B cell (primary cell): ENCODE measurements at places on chromosomes 5 and 9. TPM values are rescaled to one million over a fixed set of nuclear protein-coding genes. Genes with fewer than 3 reads are reported as not detected.
A peak's percentile ranks its signal among the peaks of the same experiment; 100 is the strongest.

Gene CXCL14
- not detected in 2 replicates for total RNA-seq

Gene SMIM33
- total RNA-seq, result not detected in 2 replicates

Gene CLIC3
- 1.1 TPM in 2 replicates for total RNA-seq

Gene MRPS27
- total RNA-seq, result 52.8 and 58.3 TPM in 2 replicates

Gene PCDHB3
- not detected in 2 replicates for total RNA-seq

Gene DMRTA1
- not detected in 2 replicates for total RNA-seq

Gene IQGAP2
- 12.3 and 15.0 TPM in 2 replicates for total RNA-seq

DNA sequence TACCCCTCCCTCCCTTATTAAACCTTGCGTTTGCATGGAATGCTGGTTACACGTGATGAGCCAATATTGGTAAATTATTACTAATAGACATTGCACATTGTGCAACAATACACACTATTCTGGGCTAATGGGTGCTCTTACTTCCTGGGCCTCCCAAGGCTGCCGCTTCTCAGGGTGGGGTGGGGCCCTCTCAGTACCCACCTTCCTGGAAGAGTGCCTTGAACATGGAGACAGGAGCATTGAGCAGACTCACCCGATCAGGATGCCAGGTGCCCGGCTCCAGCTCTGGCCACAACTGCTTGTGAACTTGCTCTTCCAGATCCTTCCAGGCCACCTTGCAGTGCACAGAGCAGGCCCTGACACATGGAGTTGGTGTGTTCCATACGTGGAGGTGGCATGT is 24.7 kb upstream of the CEP72 start:
- DNase-seq, result no peak

DNA sequence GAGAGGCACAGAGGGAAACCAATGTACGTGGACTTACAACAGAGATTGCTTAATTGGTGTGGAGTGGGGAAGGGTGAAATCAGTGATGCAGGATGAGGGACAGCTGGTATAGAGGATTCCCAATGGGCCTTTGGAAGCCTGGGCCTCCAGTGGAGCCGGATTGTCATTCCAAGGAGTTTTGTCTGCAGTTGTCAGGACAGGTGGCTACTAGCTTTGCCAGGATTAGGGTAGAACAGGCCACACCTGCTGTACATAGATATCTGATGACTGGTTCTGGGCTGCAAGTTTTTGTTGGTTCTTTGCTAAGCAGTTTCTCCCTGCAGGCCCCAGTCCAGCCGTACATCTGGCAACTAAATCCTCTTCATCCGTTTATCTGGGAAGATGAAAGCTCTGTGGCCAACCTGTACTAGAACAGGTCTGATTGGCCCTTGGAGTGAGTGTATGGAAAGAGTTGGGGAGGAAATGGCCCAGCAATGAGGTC is 4.2 kb downstream of the SKP2 start:
- DNase-seq, result no peak

DNA sequence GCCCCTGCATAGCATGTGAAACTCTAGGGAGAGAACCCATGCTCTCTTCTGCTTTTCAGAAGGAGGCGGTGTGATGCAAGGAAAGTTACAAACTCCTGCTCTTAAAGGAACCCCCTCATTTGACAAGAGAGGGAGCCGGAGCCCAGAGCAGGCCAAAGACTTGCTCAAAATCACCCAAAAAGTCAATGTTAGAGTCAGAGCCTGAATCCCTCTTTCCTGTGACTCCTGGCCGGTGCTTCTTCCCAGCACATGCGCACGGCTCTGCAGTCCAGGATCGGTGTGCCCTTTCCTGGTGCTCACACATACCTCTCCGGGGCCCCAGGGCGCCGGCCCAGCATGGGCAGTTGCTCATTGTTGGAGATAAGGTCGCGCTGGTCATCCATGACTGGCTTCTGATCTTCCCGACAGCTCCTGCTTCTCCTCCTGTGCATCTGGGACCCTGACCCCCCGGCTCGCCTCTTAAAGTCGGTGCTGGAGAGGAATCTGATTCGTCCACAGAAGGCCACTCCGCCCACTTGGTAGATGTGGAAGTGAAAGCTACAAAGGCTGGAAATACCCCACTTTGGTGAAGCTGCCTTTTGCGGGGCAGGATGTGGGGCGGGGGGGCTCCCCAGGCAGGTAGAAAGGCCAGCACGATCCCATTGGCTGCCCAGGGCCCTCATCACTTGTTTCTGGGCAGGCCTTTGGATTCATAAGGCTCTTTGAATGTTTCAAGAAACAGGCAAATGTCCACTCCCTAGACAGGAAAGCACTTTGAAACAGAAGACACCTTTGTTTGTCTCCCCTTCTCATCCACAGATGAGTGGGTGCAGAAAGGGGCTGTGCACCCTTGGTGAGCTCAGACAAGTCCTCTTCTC is at the start of gene CD74:
CD74 (minus strand) TSS at position 592 of the 857 bp plus-strand sequence; CDS start at position 431, 161 bp downstream.
- peak; percentile 100 for DNase-seq

GRCh38 chr5:76643371-76643770 is 20.2 kb upstream of the F2RL2 start:
- no peak for DNase-seq

DNA sequence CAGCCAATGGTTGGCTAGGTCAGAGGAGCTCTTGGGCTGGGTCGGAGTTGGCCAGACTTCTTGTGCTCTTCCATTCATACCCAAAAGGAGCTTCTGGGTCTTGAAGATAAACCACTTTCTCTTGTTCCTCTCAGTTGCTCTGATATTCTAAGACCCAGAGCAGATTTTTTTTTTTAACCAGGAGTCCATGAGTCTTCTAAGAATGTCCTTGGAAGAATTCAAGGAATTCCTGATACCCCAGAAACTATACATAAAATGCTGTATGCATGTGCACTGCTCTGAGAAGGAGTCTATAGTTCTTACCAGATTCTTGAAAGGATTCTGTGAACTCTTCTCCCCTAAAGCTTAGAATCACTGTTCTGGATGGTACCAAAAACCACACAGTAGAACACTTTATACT is 9.9 kb upstream of the PALM2AKAP2 start:
- no peak for DNase-seq

- DNase-seq, result peak; percentile 16
Observed at GRCh38 chr9:79233542-79233941, 338.2 kb upstream of the TLE4 start.

DNA sequence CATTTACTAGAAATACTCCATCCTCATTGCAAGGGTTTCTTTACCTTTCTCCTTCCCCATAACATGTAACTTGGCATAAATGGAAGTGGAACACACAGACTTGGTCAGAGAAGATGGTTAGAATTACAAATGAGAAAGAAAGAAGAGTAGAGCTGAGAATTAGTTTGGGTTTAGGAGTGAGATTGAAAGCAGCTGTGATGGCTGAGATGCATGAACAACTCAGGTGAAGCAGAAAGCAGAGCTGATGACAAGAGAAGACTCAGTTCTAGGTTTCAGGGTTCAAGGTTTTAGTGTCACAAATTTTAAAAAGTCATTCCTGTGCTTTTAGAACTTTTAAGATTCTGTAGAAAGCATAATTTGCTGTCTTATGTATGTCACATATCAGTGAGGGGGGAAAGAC is 54.0 kb downstream of the TMEM161B start:
- no peak for DNase-seq

DNA sequence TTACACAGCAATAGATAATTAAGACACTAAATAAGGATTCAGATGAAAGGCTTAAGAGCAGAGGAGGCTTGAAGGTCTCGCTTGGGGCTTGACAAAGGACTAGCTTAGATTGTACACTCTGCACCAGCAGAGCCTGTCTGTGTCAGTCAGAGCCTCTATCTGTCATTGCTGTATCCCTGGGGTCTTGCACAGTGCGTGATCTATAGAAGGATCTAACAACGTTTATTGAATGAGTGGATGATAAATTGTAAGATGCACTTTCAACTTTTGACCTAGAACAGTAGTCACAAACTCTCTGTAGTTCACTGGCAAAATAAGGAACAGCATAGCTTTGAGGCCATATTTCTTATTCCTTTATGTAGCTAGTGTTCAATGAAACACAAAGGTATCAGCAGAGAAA is 173.5 kb downstream of the ENTREP1 start:
- no peak for DNase-seq

DNA sequence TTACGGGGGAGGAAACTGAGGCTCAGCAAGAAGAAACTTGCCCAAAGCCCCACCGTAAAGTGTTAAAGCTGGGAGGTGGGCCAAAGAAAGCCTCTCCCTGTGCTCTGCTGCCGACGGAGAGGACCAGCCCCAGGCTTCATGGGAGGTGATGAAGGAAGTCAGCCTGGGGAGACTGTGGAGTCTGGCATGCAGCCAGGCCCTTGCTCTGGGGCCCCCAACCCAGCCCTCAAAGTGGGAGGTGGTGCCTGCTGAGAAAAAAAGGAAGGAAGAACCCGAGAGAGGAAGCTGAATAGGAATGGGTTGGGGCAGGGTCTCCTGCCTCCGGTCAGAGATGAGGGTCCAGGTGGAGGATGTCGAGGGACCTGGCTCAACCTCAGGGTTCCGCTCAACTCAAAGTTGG is 3.8 kb downstream of the RNF44 start:
- peak; percentile 49 for DNase-seq

GRCh38 chr5:121640298-121640697 is 211.4 kb upstream of the FTMT start:
- DNase-seq, result no peak
